ENCODE measurements at places on chromosomes 4 and X.
A peak's percentile ranks its signal among the peaks of the same experiment; 100 is the strongest.

DNA sequence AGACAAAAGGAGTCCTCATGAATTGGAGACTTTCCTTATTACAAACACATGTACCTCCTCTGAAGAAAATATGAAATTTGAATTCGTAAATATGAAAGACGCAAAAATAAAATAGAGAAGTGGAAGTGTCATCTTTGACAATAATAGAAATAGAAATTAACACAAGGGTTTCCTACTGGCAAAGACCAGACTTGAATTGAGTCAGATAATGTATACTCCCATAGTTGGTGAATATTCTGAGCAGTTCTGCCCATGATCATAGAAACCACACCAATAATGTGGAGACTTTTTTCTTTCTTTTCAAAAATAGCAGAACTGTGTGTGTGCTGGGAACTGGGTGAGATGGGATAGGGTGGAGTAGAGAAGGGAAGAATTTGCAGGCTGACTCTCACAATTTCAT lies 277.7 kb upstream of the TET2 start:
- DNase-seq: no peak

GRCh38 chr4:99402765-99403164 lies 32.4 kb downstream of the ADH7 start:
- no peak for DNase-seq

DNA sequence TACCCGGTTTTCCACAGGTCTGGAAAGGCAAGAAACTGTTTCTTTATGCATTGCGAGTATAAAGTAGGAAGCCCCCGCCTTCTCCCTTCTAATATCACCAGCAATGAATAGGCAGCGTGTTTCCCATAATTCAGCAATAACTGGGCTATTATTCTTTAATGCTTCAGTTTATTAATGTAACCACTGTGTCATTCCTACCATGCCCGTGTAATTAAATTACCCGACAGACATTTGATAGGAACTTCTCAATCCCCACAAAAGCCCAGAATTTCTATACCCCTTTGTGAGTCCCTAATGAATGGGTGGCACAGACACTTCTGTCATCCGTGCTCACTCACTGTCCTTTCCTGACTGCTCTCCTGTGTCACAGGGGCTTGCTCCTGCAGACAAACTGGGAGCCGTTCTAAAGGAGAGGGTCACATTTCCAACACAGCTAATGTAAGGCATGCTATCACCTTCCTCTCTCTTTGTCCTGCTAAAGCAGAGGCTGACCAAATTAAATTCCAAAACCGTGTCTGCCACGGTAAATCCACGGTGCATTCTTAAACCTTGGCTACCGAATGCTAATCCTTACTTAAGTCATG lies 108.5 kb upstream of the MID1 start:
- DNase-seq: no peak

DNA sequence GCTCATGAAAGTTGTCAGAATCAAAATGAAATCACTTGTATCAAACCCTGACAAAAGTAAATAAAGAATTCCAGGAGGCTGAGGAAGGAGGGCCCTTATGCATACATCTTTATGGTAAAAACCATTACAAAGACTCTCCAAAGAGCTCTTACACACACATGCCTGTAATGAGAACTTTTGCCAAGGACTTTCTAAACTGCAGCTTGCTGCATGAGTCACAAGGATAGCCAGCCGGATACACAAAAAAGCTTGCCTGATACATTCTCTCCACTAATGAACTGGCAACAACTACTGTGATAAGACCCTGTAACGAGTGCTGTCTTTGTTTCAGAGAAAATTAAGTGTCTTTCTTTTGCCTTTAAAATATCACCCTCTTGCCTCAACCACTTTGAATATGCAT lies 618.1 kb downstream of the PPP4R3C start:
- peak; percentile 48 for DNase-seq

- no peak for DNase-seq
These were observed 234.3 kb downstream of the PALLD start for GRCh38 chr4:168731006-168731636.

DNA sequence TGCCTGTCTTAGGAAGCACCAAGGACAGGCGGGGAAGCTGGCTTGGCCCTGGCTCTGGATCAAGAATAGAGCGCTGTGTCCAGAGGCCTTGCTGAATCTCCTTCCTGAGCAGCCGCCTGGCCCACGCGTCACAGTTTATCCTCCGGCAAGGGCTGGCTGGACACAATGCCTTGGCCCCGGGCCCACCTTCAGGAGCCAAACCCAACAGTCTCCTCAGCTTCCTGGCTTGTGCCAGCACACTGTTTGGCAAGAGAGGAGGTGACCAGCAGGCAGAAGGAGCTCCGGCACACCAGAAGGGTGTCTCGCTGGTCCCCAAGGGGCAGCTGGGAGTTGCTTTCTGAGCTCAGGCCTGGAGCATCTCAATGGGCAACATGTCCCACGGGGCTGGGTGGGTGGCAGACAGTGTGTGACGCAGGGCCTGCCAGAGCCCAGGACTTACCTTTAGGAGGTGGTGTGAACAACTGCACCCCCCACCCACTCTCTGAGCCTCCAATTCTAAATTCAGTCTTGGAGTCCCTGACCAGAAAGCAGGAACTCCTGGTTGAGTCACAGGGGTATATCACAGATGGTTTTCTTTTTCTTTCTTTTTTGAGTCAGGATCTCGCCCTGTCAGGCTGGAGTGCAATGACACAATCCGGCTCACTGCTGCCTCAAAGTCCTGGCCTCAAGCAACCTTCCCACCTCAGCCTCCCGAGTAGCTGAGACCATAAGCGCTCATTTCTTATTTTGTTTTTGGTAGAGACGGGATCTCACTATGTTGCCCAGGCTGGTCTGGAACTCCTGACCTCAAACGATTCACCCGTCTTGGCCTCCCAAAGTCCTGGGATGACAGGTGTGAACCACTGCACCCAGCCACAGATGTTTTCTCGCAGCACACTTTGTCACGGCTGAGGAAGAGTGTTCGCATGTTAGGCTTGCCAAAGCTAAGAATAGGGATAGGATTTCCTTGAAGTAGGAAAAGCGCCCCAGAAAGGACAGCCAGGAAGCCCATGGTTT lies 361.2 kb downstream of the BCOR start:
- DNase-seq: peak; percentile 70

GRCh38 chr4:151013944-151014343 lies 1.1 kb downstream of the LRBA start:
- no peak for DNase-seq

DNA sequence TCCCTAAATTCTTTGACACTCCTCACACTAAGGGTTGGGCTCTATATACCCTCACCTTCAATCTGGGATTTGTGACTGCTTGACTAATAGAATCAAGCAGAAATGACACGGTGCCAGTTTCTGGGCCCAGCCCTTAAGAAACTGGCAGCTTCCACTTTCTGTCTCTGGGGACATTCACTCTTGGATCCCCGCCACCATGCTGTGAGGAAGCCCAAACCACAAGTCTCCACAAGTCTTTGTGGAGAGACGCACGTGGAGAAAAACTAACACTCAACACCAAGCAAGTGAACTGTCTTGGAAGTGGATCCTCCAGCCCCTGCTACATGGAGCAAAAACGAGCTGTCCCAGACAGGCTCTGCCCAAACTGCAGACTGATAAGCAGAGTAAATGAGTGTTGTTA lies 1.1 kb upstream of the EDNRA start:
- peak; percentile 80 for DNase-seq

All from skeletal muscle cell (primary cell).